ENCODE measurements at places on chromosomes 4 and X.

DNA sequence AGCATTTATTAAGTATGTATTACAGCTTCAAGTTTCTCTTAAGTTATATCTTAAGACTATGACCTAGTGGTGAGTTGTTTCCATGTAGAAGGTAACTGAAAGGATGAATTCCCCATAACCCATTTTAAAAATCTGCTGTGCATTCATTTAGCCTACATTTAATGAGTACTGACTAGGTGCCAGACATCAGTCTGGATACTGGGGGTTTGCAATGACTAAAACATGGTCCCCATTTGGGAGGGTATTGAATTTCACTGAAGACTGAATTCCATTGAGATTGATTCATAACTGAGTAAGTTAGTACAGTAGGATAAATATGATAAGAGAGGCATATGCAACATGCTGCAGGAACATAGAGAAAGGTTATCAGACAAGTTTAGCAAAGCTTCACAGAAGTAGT lies 241.5 kb downstream of the FRAS1 start:
- DNase-seq = peak; percentile 59

GRCh38 chrX:45972636-45973035 lies 572.6 kb downstream of the ZNF674 start:
- no peak for DNase-seq

DNA sequence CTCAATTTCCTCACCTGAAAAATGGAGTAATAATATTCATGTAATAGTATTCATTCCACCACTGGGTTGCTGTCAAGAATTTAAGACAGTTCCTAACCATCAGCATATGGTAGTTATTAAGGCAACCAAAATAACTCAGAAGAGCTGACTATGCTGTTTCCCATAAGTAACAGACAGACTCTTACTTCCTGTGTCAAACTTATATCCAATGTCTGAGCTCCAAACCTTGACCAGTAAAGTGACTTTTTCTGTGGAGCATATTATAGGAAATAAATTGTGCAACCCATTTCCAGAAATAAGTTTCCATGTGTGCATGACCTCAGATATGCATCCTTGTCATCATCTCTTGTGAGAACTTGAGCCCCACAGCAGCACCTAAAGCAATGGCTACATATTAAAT lies 78.8 kb downstream of the HADH start:
- DNase-seq = peak; percentile 73

DNA sequence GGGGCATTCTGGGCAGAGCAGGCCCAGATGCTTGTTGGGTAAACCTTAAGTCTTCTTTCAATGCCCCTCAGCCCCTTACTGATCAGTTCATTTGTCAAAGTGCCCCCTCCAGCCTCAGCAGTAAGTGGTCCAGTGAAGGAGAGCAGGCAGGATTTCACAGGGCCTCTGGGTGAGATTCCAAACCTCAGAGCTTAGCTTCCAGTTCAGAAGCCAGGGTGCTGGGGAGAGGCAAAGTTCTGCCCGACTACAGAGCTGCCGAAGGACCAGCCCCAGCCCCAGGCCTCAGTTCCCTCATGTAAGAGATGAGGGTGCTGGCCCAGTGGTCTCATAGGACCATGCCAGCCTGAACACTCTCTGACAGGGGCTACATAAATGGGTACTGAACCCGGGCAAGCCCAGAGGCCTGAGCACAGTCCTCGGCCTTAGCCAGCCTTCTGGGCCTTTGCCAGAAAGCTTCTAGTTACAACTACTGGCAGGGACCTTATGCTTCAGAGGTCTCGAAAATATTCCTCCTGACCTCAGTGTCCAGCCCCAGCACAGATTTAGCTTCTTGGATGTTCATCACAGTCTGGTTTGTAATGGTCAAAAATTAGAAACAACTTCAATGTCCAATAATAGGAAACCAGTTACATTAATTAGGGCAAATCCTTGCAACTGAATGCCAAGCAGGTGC lies 851 bp upstream of the RIPPLY1 start:
- no peak for DNase-seq

Data from foreskin fibroblast (primary cell).